ENCODE measurements at places on chromosomes 7 and 10.
A peak's percentile ranks its signal among the peaks of the same experiment; 100 is the strongest.

DNA sequence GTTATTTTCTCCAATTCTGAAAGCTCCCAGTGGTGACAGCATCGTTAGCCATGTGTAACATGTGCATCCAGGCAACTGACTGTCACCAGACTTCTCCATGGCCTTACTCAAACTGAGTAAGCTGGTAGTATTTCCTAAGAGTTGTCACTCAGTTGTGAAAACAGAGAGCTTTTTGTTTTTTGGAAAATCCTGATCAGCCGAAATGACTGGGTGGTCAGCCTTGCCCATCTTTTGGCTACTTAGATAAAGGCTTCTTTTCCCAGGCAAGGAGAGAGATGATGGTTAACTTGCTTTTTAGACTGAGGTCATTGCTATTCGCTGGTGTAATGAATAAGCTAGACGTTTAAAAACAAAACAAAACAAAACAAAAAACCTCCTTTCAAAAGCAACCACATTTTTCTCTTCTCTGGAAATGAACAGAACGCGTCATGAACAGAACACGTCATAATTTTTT lies 159.5 kb upstream of the KLF14 start:
- peak; percentile 57 for DNase-seq

- DNase-seq = no peak
These were observed 596.6 kb downstream of the GRM8 start for GRCh38 chr7:126656165-126656564.

- no peak for DNase-seq
These were observed 411.2 kb downstream of the GLRX3 start for GRCh38 chr10:130547368-130547767.

DNA sequence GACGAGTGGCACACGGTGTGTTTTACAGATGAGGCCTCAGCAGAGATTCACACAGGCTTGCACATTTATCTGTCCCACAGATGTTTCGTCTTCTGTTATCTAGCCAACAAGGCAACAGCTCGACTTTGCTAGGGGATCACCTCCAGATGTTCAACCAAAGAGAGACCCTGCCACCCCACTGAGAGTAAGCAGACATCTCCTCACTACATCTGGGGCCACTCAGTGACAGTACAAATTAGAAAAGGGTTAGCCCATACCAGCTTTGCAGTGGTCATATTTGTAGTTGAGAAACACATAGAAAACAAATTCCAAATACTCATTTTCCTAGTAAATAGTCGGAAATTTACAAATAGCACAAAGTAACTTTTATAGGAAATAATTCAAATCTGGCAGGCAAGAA lies 164.2 kb downstream of the HDAC9 start:
- DNase-seq = no peak

GRCh38 chr7:158865462-158865922 lies 9.1 kb downstream of the DYNC2I1 start:
- DNase-seq = no peak

DNA sequence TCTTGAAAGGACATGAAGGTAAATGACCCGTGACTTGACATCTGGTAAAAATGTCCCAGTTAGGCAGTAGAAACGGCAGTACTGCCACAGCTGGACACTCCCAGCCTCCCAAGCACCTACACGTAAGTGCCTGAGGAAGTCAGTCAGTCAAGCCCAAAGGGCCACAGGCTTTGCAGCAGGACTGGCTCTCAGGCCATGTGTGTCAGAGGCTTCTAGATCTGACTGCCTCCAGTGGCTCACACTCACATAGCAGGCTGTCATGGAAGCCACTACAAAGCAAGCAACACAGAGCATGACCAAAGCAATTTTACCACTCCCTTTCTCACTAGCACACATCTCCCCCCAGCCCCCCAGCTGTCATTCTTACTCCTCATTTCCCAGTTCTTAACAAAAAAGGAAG lies 17.8 kb upstream of the CCNJ start:
- no peak for DNase-seq

- peak; percentile 58 for DNase-seq
These were observed 89.2 kb downstream of the ADCY1 start for GRCh38 chr7:45663167-45663921.

DNA sequence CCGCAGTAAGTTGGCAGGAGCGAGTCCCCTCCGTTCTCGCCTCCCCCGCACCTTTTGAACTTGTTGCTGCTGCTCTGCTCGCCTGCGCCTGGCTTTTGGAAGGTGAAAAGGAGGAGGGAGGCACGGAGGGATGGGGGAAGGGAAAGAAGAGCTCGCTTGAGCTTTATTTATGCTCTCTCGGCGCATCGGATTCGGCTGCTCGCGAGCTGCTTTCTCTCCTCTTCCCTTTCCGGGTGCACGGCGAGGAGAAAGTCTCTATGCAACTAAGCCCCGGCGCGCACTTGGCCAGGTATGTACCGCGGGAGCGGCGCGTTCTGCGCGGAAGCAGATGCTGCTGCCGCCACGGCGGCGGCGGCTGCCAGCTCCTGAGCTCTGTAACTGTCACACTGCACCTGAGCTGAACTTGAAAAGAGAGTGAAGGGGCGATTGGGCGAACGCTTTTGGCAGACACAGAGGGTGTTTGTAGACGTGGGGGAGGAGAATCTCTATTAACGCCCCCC lies 551 bp downstream of the KCND2 start:
- no peak for DNase-seq

DNA sequence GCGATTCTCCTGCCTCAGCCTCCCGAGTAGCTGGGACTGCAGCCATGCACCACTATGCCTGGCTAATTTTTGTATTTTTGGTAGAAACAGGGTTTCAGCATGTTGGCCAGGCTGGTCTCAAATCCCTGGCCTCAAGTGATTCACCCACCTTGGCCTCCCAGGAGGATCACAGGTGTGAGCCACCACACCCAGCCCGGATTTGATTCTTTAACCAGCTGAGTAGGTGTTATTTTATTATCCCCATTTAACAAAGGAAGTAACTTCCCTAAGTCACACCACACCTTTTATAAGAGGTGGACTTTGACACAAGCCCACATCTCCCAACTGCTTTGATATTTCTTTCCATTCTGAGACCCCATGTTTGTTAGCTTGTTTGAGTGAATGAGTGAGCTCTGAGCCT lies 25.0 kb downstream of the SLC25A28 start:
- DNase-seq = no peak

GRCh38 chr7:155229548-155230168 lies 68.0 kb upstream of the INSIG1 start:
- DNase-seq = no peak

- no peak for DNase-seq
These were observed 386.4 kb downstream of the ETV1 start for GRCh38 chr7:13603016-13603415.

GRCh38 chr7:51243631-51244030 lies 73.0 kb downstream of the COBL start:
- DNase-seq = no peak

DNA sequence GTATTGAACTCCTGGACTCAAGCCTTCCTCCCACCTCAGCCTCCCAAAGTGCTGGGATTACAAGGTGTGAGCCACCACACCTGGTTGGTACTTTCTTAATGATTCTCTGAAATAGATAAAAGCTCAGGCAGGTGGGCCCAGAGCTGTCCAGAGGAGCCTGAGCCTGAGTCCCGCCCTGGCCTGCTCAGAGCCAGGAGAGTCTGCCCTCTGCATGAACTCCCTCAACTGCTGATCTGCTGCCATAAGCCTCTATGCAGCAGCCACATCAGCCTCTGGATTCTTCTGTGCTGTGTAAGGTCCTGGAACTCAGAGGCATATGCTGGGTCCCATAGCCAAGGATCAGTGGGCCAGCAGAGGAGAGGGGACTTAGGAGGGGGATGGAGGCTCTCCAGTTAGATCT lies 23.1 kb upstream of the DDIT4 start:
- no peak for DNase-seq

- no peak for DNase-seq
These were observed 48.7 kb downstream of the UPF2 start for GRCh38 chr10:11993834-11994468.

GRCh38 chr7:14937581-14937980 lies 35.0 kb upstream of the DGKB start:
- no peak for DNase-seq

DNA sequence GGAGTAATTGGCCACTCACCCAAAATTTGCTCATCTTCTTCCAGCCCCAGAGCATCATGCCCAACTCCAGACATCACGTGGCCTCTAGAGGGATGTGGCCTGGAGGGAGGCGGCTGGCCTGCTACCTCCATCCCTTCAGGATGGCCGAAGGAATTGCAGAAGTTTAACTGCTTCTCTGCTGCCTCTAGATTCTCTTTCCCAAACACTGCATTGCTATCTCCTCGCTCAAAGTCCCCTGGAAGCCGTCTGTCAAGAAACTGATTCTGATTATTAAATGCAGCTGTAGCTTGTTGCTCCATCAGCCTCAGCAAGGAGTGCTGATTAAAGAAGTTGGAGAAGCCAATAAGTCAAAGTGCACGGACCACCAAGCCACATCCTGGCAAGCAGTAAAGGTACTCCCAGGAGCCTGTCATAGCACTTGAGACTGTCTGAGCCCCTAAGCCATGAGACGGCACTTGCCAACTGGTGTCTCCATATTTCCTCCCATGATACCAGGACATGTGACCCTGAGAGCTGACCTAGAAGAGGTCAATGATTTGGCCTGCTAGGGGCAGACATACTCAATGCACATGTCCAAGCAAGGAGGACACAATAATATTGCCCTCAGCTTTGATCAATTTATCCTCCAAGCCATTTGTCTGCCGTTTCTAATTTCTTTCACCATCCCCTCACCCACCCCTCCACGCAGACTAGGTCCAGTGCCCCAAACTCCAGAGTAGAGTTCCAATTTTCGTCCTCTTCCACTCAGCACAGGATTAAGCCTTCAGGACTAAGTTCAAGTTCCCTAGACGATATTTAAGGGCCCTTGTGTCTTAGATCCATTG lies 84.2 kb downstream of the TBXAS1 start:
- no peak for DNase-seq

GRCh38 chr7:18037609-18038008 lies 10.0 kb upstream of the PRPS1L1 start:
- no peak for DNase-seq

DNA sequence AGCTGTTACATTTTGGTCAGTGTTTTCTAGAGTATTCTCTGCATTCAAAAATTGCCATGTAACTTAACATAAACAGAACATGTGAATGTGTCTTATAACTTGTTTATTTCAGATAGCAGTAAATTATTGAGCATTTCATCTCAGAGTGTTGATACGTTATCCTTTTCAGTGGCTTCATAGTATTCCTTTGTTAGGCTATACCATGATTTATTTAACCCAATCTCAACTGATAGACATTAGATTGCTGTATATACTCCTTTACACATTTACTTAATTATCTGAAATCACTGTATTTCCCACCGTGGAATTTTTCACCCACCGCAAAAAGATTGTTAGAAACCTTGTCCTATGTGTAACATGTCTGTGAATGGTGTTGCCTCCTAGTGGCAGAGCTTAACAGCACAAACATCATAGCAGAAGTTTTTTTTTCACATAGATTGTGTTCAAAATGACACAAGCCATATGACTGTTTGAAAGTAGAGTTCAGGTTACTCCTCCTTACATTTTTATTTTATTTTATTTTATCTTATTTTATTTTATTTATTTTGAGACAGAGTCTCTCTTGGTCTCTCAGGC lies 21.4 kb downstream of the SLF2 start:
- DNase-seq = no peak

- no peak for DNase-seq
These were observed 247.3 kb upstream of the LRRTM3 start for GRCh38 chr10:66678521-66678920.

- no peak for DNase-seq
These were observed 712.1 kb downstream of the PHTF2 start for GRCh38 chr7:78510580-78511188.

- no peak for DNase-seq
These were observed 72.9 kb upstream of the POM121L12 start for GRCh38 chr7:52962402-52963076.

DNA sequence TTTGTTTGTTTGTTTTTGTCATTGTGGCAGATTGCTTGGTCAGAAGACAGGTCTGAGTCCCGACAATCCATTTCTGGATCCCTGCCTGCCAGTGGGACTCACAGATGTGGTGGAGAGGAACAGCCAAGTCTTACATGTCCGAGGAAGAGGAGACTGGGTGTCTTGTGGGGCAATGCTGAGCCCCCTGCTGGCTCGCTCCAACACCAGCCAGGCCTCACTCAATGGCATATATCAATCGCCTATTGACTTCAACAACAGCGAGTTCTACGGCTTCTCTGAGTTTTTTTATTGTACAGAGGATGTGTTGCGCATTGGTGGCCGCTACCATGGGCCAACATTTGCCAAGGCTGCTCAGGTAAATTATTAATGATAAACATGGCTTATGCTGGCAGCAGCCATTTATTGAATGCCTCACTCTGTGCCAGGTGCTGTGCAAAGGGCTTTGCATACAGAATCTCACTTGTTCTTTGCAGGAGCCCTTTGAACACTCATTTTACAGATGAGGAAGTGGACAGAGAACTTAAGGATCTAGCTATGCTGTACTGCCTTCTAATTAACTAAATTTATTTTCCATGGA lies 33.3 kb downstream of the COX15 start:
- DNase-seq = no peak

- DNase-seq = no peak
These were observed 849.8 kb upstream of the SORCS1 start for GRCh38 chr10:108014145-108014901.

DNA sequence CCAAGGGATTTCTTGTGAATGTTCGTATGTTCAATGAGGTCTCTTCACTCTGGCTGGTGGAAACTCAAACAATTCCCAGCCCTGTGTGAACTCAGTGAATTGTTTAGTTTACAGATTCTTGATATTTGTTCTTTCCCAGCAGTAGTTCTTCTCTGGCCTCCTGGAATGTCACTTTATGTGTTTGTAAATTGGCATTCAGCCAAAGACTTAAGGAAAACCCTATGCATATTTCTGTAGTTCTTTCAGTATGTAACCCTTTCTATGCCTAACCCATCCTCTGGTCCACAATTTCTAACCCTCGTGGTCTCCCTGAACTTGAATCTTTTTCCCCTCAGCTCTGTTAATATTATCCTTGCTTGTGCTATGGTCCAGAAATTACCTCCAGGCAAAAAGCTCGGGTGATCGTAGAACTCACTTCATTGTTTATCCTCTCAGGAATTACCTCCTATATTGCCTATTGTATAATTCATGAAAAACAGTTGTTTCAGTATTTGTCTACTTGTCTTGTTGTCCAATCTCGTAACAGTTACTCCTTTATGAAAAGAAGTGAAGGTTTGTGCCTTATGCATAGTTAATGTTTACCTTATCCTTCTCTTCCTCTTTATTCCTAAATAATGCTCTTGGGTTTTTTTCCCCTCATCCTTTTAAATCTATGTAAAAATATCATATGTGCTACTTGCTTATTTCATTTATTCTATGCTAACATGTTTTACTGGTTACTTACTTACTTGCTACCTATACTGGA lies 23.7 kb upstream of the AGR3 start:
- DNase-seq = no peak

All from activated effector memory CD4-positive, alpha-beta T cell treated with anti-CD3 and anti-CD28 coated beads, Interleukin-2, amount 50 U/mL, for 16 hours (primary cell).